Stimulated activated CD4-positive, alpha-beta T cell treated with anti-CD3 and anti-CD28 coated beads, TNF-alpha, amount 100 ng/mL, for 1 hour (primary cell): ENCODE measurements at places on chromosomes 12 and 14.

DNA sequence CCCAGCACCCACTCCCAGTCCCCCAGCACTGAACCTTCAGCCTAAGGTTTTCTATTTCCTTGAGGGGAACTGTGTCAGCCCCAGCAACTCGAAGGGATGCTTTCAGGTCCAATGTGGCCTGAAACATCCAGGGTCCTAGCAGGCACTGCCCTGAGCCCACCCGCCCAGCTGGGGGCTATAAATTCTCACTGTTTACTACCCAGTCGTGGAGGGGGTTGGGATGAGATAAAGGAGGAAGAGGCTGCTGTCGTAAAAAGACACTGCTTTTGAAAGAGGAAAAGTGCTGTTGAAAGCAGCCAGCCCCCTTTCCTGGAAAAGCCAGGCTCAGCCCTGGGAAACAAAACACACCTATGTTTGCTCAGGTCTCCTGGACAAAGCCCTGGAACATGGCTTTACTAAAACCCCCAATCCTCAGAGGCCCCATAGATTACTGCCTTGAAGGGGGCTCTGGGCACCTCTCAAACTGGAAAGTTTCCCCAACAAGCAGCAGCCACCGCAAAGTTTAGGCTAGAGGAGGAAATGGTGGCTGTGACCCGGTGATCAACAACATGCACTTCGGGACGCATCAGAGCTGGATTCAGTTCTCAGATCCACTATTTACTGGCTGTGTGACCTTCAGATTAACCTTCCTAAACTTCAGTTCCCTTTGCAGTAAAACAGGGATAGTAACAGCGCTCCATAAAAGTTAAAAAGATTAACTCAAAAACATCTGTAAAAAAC lies 51.0 kb downstream of the ACTN1 start:
- no peak for DNase-seq

GRCh38 chr14:58878439-58879139 lies 240.8 kb downstream of the DACT1 start:
- no peak for DNase-seq

DNA sequence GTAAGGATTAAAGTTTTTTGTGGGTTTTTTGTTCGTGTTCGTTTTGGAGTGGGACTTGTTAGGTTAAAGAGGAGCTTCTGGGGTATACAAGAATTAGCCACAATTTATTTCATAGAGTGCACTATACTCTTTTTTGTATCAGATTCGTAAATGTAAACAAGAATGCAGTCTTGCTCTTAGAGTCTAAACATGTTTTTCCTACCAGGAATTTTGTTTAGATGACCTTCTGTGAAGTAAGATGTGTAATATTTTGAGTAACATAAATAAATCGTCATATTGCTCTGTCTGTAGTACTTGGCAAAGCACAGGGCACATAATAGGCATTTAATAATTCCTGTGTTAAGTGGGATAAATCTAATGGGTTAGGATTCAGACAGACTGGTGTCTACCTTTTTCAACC lies 9.6 kb downstream of the CNOT2 start:
- no peak for DNase-seq

DNA sequence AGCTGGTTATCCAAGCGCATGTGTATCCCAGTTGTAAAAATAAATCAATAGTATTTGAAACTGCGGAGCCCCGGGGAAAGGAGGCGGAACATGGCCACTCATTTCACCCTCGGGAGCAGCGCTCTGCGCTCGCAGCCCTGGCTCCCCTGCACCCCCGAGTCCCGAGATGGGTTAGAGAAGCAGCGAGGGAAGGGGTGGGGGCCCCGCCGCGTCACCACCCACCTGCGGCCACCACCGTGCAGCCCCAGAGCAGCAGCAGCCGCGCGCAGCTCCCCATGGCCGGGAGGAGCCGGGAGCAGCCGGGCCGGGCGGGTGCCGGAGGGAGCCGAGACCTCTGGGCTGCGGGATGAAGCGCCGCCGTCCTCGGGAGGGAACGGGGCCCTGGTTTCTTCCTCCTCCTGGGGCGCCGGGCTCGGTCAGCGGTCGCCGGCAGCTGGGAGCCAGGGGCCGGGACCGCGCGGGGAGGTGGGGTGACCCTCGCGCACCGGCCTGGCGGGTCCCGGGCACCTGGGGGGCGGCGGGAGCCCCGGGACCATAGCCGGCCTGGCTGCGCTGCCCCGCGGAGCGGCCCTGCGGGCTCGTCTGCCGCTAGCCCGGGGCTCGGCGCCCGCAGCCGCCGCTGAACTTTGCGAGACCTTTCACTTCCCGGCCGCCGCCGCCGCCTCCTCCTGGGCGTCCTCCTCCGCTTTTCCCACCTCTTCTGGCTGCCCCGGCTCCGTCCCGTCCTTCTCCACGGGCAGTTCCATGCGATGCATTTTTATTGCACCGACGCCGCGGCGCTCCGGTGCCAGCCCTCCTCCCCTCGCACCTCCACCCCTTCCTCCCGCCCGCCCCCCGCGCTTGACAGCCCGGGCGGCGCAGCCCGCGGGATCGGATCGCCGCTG lies at the start of gene NTN4:
Gene NTN4 (minus strand): TSS at position 732 of the 884 bp plus-strand sequence. CDS start 455 bp downstream, at position 277.
- DNase-seq: no peak

GRCh38 chr12:121358073-121358472 lies 5.9 kb upstream of the ANAPC5 start:
- DNase-seq: no peak

- no peak for DNase-seq
Measured at GRCh38 chr14:68137704-68138619, 318.4 kb downstream of the RAD51B start.

GRCh38 chr14:30159374-30159773 lies 231.7 kb upstream of the PRKD1 start:
- DNase-seq: no peak

- DNase-seq: no peak
Measured at GRCh38 chr12:103503546-103504480, 8.0 kb upstream of the C12orf42 start.

GRCh38 chr14:61526405-61527312 lies 168.7 kb upstream of the HIF1A start:
- no peak for DNase-seq

DNA sequence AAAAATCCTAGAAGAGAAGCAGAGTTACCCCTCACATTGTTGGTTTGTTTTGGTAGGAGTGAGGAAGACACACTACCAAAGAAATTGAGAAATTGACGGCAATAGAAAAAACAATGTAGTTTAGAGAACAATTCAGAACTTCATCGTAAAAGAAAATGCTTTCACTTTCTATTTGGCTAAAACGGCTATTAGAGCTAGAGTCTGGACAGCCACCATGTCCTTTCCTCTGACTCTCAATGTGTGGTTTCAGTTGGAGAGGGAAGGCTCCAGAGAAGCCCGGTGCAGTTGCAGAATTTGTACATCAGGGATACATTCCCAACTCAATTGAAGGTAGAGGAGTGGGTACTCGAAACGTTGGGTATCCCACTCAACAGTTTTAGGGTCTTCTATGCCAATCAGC lies 535.3 kb downstream of the GALC start:
- DNase-seq: no peak

- DNase-seq: no peak
Measured at GRCh38 chr14:55451398-55451797, 11.0 kb upstream of the TBPL2 start.

- DNase-seq: no peak
Measured at GRCh38 chr12:124842073-124842749, 21.5 kb downstream of the SCARB1 start.

GRCh38 chr14:92471919-92472318 lies 41.7 kb upstream of the RIN3 start:
- DNase-seq: no peak

DNA sequence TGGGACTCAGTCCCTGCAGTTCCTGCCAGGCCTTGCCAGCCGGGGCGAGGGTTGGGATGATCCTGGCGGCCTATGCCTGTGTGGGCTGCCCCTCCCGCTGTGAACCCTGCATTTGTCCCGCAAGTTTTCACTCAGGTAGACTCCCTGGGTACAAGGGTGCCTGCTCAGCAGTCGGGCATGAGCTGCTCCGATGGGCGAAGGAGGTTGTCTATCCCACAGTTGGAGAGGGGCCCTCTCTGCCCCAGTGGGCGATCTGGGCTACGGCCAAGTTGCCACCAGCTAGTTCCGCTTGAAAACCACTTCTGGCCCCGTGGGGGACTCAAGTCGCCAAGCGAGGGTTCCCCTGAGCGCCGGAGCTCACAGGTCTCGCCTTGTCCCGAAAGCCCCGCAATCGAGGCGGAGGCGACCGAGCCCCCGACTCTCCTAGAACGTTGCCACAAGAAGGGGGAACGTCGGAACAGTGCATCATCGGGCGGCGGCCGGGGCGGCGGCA lies 365 bp upstream of the TPI1 start:
- no peak for DNase-seq

GRCh38 chr12:26455936-26456574 lies 260.7 kb downstream of the SSPN start:
- DNase-seq: no peak

DNA sequence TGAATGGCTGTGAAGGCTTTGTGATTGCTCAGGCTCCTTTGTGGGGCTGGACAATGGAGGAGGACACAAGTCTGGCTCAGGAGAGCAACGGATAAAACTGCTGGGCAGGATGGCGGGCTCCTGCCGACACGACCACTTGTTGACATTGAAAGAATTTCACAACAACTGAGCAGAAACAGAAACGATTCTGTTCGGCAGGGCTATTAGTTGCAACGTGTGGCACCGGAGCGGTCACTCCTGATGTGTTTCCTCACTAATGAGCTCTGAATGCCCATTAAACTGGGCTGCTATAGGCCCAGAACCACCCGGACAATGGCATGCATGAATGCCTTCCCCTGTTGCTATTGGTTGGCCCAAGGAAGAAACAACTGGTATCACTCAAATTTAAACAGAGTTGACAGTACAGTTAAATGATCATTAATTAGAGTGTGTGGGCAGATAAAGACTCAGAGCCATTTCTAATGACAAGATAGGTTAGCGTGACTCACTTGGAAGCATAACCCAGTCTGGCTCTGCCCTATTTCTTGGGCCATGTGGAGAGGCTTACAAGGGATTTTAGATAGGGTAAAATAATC lies 142.9 kb downstream of the ASCL1 start:
- DNase-seq: no peak

DNA sequence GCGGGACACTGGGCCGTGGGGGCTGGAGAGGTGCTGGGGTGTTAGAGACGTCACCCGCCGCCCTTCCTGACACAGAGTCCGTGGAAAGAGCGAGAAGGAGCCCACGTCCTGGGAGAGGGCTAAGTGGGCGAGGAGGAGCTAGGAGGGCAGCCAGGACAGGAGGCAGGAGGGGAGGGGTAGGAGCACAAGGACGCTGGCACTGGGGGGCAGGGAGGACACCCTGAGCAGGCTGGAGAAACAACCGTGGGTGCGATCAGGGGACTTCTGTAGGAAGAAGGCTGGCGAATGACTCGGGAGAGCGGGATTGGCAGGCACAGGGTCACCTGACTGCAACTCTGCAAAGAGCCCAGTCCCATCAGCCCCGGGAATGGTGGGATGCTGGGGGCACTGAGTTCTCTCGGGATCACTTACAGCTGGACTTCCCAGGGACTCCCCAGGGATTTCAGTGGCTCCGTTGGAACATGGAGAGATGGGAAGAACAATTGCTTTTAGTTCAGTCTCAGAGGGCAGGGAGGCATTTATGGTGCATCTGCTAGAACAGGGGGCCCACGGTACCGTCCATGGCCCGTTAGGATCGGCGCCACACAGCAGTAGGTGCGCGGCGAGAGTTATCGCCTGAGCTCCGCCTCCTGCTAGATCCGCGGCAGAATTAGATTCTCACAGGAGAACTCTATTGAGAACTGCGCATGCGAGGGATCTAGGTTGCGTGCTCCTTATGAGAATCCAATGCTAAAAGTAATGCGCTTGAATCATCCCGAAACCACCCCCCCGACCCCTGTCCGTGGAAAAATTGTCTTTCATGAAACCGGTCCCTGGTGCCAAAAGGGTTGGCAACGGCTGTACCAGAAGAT lies 24.3 kb downstream of the UBR7 start:
- DNase-seq: no peak

DNA sequence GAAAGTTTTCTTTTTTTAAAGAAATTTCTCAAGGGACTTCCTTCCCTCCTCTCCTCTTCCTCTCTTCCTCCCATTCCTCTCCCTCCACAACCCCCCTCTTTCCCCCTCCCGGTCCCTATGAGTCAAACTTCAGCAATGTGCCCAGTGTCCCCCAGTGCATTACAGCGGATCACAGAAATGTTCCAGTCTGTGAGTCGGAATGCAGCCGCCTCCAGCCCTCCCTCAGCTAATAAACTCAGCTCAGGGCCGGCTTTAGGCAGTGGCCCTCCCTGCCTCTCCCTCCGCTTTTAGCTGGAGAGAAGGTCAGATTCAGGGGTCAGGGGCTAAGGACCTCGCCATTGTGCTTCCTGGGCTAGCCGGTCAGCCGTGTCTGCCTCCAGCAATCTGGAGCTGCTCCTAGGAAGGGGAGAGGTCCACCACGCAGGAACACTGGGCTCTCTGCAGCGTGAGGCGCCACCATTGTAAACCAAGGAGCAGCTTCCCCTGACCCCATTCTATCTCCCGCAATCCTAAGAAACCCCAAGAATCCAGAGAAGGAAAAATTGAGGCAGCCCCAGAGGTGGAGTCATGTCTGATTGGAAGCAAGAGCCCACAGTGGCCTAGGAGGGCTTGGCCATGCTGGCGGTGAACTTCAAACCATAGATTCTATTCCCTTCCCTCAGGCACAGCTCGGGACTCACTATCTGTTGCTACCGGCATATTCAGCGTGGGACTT lies 1.1 kb upstream of the HDAC7 start:
- DNase-seq: no peak

GRCh38 chr12:110004598-110004997 lies 5.4 kb downstream of the ANKRD13A start:
- no peak for DNase-seq

DNA sequence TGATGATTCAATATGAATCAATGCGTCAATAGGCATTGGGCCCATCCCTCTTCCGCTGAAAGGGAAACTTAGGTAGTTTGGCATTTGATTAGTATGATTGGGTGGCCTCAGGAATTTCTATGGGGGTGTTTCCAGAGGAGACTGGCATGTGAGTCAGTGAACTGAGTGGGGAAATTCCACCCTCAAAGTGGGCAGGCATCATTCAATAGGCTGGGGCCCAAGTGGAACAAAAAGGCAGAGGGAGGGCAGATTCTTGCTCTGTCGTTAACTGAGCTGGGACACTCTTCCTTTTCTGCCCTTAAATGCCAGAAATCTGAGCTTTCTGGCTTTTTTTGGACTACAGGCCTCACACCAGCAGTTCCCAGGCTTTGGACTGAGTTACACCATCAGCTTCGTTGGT lies 373.5 kb downstream of the RPS29 start:
- no peak for DNase-seq

- no peak for DNase-seq
Measured at GRCh38 chr12:52213564-52214420, 19.3 kb upstream of the KRT7 start.

DNA sequence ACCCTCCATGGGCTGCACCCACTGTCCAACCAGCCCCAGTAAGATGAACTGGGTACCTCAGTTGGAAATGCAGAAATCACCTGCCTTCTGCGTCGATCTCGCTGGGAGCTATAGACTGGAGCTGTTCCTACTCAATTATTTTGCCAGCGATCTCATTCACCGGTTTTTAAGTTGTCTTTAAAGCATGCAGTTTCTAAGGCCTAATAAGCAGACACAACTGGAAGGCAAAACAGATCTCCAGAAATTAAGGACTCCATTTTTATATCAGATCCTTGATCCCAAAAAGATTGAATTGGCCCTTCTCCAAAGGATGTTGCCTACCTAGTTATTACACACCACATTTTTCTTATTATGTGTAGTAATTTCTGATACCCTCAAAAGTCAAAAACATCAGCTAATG lies 131.4 kb downstream of the KCNMB4 start:
- no peak for DNase-seq
